NCI-H446 treated with DMSO at 0.1 percent for 48 hours (cell line): ENCODE measurements at places on chromosomes 11 and 22.

- DNase-seq: no peak
Observed at GRCh38 chr11:134386945-134387344, 25.1 kb downstream of the B3GAT1 start.

DNA sequence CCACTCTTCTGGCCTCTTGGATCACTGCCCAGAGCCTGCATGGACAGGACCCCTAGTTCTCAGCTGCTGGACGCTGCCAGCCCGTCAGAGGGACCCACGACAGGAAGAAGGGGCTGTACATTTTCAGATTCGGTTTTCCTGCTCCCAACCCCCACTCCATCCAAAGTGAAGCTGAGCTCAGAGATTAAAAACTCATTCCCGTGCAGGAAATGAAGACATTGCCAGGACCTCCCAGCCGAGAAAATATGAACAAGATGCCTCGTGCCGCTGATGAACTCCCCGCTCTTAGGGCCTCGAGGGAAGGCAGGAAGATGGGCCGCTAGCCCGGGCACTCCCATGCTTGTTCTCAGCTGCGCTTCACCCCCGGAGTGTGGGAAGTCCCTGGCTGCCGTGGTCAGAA, 36.1 kb downstream of the RPUSD4 start:
- no peak for DNase-seq

- no peak for DNase-seq
Observed at GRCh38 chr11:62324731-62325556, 12.3 kb upstream of the ASRGL1 start.

DNA sequence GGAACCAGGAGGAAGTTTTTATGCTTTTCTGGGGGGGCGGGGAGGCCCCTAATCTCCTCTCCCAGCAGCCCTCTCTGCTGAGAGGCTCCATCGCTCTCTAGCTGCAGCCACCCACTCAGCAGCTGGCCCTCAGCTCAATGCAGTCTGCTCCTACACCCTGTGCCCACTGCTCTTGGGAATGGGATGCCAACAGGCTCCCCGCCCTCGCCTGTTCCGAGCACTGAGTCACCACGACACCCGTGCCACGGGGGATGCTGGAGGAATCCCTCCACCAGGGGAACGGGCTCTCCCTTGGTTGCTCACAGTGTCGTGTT, 23.5 kb upstream of the SUSD2 start:
- DNase-seq: no peak

GRCh38 chr11:102615077-102615893, 9.8 kb downstream of the MMP20 start:
- DNase-seq: no peak

- DNase-seq: no peak
Observed at GRCh38 chr22:37278261-37278660, 4.0 kb upstream of the CYTH4 start.

GRCh38 chr11:22749536-22749935, 80.1 kb downstream of the SVIP start:
- no peak for DNase-seq

DNA sequence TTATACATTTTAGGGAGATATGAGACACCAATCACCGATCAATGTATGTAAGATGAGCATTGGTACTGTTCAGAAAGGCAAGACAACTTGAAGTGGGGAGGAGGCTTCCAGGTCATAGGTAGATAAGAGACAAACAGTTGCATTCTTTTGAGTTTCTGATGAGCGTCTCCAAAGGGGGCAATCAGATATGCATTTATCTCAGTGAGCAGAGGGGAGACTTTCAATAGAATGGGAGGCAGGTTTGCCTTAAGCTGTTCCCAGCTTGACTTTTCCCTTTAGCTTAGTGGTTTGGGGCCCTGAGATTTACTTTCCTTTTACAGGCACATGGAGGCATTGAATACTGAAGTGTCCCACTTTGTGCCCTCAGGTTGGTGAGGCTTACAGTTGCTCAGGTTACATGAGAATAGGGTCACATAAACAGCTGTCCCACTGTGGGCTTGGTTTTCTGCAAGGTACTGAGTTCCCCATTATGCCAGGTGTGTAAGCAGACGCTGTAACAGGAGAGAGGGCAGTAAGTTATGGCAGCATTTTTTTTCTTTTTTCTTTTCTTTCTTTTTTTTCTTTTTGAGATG, 129.8 kb upstream of the SERPIND1 start:
- no peak for DNase-seq

DNA sequence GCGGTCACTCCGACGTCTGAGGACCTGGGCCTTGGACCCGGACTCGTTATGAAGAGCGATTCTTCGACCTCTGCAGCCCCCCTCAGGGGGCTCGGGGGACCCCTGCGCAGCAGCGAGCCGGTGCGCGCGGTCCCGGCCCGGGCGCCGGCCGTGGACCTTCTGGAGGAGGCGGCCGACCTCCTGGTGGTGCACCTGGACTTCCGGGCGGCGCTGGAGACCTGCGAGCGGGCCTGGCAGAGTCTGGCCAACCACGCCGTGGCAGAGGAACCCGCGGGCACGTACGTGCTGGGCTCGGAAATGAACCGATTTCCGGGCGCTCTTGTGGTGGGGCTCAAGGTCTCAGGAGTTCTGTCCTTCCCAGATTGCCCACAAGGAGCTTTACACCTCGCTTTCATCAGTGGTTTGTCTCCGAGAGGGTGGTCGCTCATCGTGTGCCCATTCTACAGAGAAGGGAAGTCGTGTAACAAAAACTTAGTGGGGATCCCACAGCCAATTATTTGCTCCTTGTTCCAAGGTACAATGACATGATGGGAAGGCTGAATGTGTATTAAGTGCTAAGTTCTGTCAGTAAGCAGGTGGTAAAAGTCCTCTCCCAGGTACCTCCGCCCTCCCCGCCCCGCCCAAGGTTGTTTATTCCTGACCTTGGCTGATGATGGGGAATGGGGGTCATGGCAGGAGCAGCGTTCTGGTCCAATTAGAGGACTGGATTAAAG, 695 bp downstream of the PEX26 start:
- no peak for DNase-seq

GRCh38 chr11:69912911-69913451, 93.8 kb upstream of the FGF3 start:
- DNase-seq: no peak

DNA sequence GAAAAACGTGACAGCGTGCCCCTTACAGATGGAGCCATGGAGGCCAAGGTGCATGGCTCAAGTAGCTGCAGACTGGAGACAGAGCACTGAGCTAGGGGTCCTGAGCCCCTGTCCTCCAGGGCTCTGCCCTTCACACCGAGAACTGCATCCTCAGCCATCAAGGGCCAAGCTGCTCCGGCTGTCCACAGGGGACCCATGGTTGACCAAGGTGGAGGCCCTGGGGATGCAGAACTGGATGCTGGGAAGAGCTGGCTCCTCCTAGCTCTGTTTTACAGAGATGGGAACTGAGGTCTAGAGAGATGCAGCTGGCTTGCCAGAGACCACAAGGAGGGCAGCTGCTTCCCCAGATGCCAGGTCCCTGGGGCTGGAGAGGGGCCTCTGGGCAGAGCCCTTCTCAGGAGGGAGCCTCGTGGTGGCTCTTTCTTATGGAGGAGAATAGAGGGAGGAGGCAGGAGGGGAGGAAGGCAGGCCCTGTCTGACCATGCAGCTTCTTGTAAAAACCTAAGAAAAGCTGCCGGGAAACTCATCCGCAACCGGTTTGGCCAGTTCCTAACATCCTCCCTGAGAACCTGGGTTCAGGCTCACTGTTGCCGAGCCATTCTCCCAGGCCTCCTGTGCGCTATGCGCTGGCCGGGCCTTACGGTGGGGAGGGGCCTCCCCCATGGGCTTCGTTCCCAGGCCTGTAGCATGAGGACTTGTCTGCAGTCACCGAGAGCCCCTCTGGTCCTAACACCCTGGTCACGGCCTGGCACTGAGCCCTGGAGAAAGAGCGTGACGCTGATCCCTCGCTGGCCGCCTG, 80.6 kb downstream of the WNT7B start:
- DNase-seq: no peak

DNA sequence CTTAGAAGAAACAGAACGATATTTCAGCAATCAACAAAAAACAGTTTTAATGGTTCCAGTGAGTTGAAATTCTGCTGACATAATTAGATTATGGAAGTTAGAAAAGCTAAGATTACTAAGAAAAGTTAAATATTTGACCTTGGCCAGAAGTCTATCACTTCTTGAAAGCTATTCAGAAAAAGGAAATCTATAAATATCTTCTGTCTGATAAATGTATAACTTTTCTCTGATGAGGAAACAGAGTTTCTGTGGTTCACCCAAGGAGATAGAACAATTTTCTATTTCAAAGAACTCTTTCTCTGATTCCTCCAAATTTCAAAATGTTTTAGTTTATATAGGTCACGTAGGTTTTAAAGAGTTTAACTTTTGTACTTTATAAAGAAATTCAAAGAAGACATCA, 438.4 kb upstream of the CHORDC1 start:
- no peak for DNase-seq

- no peak for DNase-seq
Observed at GRCh38 chr22:37910890-37911672, 5.0 kb downstream of the MICALL1 start.

DNA sequence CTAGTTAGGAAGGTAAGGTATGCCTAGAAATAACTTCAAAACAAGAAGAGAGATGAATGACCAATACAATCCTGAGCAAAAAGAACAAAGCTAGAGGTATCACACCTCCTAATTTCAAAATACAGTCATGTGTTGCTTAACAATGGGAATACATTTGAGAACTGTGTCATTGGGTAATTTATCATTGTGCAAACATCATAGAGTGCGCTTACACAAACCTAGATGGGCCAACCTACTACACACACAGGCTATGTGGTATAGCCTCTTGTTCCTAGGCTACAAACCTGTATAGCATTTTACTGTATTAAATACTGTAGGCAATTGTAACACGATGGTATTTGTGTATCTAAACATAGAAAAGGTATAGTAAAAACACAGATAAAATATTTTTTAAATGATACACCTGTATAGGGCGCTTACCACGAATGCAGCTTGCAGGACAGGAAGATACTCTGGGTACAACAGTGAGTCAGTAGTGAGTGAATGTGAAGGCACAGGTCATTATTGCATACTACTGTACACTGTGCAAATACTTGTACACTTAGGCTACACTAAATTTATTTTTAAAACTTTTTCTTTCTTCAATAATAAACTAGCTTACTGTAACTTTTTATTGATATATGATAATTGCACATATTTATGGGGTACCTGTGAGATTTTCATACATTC, 48.2 kb downstream of the STK33 start:
- DNase-seq: no peak

GRCh38 chr22:24102366-24103200, 78.7 kb upstream of the SUSD2 start:
- DNase-seq: no peak

DNA sequence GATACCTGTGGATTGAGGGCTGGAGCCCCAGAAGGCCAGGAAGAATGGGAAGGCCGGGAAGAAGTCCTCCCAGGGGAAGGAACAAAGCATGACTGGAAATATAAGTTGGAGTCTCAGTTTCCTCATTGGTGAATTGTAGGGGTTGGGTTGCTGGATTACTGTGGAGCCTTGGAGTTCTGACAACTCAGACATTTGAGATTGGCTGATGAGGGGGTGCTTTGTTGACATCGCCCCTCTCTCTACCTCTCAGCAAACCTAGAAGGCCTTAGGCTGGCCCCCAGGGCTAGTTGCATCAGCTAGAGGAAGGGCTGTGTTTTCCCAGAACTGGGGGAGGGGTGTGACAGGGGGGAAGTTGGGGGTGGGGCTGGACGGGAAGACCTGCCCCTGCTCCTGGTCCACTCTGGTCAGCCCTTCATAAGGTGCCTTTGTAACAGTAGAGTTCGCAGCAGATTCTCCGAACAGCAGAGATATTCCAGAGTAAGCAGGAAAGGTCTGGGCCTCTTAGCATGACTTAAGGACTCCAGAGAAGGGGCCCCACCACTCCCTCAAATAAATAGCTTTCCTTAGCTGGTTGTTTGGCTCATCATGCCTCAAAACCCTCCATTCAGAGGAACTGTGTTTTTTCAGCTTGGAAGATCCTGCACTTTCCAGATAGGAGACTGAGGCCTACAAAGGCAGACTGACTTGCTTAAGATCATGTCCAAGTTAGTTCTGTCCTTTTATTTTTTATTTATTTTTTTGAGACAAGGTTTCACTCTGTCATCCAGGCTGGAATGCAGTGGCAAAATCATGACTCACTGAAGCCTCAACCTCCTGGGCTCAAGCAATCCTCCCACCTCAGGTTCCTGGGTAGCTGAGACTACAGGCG, 12.5 kb upstream of the THRSP start:
- no peak for DNase-seq

DNA sequence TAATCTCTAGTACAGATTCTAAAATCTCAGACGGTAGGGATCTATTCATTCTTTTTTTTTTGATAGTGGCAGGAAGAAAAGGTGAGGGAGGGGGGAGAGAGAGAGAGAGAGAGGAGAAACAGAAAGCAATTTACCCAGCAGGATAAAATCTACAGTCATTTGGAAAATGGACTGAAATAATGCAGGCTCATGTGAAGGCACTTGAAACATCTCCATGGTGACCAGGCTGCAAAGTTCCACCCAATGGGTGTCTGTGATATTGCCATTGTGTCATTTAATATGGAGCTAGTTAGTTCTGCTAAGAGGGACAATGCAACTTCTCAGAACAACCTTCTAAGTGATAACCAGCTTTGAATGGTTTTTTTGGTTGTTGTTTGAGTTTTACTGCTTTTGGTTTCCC, 165.2 kb upstream of the RAG2 start:
- no peak for DNase-seq

- peak; percentile 79 for DNase-seq
Observed at GRCh38 chr11:100592619-100593260, 94.3 kb upstream of the ARHGAP42 start.
